ENCODE measurements at places on chromosomes 2 and 18.

DNA sequence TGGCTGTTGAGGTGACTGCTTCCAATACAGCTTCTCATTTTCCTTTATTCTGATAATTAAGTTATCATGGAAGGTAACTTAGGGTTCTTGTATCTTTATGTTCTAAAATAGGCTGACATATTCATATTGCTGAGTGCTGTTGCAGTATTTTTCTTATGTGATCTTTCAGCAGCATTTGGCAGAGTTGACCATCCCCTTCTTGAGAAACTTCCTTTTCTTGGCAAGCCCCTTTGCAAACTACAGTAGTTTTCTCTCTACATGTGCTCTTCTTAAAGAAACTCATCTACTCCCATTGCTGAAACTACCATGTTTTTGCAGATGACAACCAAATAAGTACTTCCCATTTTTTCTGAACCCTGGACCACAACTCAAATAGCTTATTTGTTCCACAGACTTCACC, 476.5 kb upstream of the TRIB2 start:
- DNase-seq, result no peak

GRCh38 chr18:3704556-3705344, 254.8 kb downstream of the TGIF1 start:
- DNase-seq, result no peak

DNA sequence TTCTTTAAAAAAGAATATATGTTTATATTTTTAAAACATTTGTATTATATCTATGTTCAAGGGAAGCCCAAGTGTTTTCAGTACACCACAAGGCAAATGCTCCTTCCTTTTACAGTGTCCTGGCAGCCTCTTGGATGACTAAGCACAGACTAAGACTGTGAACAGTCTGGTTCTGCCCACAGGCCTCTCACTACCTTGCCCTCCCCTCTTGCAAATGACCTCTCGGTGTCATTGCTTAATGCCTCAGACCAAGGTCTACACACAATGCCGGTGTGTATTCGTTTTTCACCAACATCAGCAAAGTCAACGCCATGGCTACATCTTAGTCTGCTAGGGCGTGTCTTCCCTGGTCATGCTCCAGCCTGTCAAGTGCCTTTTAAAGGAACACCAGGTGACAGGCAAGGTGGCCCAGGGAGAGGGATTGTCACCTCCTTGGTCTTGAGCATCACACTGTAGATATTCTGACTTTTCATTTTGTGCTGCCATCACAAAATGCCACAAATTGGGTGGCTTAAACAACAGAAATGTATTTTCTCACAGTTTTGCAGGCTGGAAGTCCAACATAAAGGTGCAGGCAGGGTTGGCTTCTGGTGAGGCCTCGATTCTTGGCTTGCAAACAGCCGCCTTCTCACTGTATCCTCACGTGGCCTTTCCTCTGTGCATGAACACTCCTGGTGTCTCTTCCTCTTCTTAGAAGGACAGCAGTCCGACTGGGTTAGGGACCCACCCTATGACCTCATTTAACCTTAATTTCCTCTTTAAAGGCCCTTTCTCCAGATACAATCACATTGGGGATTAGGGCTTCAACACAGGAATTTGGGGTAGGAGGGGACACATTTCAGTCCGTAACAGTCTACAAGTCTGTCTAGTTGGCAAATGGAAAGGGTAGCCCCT, 266.5 kb downstream of the KLHL29 start:
- DNase-seq, result no peak

DNA sequence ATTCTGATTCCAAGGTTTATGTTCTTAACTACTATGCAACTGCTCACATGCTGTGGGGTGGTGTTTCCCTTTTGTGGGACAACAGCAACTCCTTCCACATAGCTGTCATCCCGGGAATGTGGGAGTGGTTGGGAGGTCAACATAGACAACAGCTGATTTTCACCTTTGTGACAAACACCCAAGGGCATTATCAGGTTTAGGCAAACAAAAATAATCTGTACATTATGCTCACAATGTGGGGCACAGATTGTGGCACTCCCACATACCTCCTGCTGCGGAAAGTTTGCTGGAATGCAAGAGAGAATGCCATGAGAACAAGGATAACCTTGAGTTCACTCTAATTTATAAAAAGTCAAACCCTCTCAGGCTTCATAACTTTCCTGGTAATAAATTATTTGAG, 582.6 kb downstream of the CNTNAP5 start:
- DNase-seq, result no peak

DNA sequence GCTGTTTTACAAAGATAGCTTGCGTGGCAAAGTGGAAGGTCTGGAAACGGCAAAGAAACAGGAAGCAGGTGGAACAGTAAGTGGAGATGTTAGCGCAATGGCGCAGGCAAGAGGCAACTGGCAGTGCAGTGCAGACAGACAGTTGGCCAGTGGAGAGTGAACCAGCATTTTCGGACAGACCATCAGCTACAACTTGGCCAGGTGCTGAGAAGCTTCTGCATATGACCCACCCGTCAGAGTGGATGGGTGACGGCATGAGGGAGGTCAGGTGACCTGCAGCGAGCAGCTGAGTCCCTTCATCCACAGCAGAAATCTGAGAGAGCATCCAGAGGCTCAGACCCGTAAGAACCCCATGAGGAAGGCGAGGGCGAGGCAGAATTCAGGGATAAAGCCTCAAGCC, 33.8 kb downstream of the NPC1 start:
- DNase-seq, result no peak

DNA sequence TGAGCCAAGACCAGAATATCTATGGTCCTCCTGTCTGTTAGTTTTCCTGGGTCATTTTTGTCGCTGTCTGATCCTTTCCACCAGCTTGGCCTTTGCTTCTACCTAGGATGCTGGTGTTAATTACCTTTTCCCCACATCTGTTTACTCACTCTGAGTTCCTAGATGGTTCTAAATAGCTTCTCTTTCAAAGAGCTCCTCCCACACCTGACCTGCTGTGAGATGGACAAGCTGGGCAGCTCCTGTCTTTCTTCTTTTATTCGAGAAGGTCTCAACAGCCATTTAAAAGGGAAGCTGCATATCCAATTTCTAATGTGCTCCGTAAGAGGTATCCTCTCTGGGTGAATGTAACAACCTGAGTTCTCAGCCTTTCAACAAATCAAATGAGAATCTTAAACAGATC, 156.2 kb downstream of the HRH4 start:
- no peak for DNase-seq

GRCh38 chr2:39697454-39697853, 31.7 kb downstream of the TMEM178A start:
- no peak for DNase-seq

GRCh38 chr18:48340560-48340959, 68.6 kb downstream of the ZBTB7C start:
- no peak for DNase-seq

- no peak for DNase-seq
Observed at GRCh38 chr2:145267451-145267850, 747.5 kb upstream of the ZEB2 start.

GRCh38 chr2:222494104-222494739, 69.9 kb downstream of the SGPP2 start:
- DNase-seq, result peak; percentile 62

DNA sequence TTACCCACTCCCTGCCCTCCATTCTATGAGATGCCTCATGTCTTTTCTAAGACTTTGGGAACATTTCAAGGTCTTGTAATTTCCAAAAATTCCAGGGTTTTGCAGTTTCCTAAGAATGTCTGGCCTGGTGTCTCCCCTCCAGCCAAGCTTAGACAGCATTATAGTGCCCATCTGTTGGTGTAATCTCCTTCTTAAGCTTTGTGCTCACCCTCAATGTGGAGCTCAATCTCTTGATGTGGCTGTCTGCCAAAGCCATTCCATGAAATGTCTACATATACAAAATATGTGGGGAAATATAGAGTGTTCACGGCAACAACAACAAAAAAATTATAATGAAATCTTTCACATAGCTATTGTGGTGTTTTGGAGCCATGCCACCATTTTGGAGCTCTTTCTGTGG, 558.4 kb downstream of the PIK3C3 start:
- no peak for DNase-seq

- DNase-seq, result no peak
Observed at GRCh38 chr2:15645720-15646385, 54.2 kb downstream of the DDX1 start.

- no peak for DNase-seq
Observed at GRCh38 chr18:64380117-64380516, 231.2 kb upstream of the LINC00305 start.

DNA sequence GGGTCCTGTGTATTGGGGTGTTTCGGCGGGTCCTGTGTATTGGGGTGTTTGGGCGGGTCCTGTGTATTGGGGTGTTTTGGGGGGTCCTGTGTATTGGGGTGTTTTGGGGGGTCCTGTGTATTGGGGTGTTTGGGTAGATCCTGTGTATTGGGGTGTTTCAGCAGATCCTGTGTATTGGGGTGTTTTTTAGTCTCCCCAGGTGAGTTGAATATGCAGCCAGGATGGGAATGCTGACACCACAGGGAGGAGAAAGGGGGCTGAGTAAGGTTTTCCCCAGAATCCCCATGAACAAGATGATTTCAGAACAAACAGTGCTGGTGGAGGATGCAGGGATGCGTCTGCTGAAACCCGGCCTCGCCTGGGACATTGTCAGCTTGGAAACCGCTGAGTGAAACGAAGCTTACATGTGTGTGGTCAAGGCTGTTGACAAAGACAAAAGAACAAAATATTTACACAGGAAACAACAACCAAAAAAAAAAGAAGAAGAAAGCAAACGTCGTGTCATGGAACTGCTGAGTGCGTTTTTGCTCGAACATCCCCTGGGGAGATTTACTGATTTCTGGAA, 88.5 kb upstream of the ODC1 start:
- DNase-seq, result no peak

DNA sequence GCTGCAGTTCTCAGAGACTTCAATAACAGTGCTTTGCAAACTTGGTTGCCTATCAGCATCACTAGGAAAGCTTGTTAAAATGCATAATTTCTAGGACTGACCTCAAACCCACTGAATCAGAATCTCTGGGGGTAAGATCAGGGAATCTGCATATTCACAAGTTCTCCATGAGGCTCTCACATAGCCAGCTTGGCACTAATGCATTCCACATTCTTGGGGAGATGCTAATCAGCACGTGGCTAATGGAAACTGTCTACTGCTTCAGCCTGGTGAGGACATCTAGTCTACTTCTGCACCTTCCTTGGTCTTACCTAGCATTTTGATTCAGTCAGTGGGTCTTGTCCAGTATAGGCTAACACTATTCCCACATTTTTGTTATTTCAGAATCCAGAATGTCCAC, 56.3 kb downstream of the RBKS start:
- no peak for DNase-seq

DNA sequence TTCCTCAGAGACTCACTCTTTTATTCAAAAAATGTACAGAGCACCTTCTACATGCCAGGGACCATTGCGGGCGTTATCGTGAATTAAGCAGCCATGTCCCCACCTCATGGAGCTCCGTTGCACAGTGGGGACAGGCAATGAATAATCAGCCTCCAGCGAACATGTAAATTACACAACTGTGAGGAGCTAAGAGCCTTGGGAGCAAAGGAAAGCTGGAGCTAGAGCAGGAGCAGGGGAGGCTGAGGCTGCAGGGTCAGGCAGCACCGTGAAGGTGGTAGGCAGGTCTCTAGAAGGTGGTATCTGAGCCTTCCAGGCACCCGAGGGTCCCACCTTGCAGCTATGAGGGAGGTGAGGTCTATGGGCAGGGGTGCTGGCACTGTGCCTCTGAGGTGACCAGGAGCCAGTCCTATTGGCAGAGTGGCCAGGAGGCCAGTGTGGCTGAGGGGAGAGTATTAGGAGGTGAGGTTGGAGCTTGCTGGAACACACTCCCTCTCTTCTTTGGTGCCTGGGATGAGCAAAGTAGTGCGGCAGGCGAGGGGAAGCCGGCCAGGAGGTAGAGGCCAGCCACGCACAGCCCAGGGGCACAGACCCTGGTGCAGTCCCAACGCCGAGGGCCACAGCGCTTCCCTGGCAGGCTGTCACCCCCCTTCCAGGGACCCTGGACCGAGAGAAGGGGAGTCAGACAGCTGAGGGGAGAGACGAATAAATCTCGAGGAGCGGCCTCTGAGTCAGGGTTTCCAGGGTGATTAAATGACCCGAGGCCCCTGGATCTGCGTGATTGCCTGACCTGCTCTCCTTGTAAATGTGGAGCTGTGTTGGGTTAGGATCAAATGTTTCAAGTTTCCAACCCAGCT, 167.3 kb downstream of the SEPTIN10 start:
- DNase-seq, result no peak

GRCh38 chr2:151189125-151189524, 72.5 kb downstream of the RBM43 start:
- DNase-seq, result no peak

DNA sequence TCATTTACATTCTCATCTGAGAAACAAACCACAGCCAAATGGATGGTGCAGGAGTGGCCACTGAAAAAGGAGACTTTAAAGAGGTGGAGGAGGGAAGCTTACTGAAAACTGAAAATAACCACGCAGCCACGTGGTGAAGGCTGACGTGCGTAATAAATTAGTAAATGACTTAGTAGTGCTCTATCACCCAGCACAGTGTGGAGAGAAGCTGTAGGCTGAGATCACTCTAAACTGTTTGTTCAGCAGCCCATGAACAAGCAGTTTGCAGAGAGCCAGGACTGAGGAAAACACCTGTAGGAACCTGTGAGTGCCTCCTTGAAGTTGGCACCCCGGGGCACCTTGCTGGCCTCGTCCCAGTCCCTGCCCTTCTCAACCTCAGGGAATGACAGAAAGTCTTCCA, 193.0 kb downstream of the TXNL1 start:
- DNase-seq, result no peak

- no peak for DNase-seq
Observed at GRCh38 chr2:33033606-33034081, 86.9 kb downstream of the LTBP1 start.

- peak; percentile 5 for DNase-seq
Observed at GRCh38 chr2:4909346-4910009, 782.7 kb upstream of the SOX11 start.

GRCh38 chr18:3260995-3261372, 949 bp upstream of the MYL12B start:
- no peak for DNase-seq

DNA sequence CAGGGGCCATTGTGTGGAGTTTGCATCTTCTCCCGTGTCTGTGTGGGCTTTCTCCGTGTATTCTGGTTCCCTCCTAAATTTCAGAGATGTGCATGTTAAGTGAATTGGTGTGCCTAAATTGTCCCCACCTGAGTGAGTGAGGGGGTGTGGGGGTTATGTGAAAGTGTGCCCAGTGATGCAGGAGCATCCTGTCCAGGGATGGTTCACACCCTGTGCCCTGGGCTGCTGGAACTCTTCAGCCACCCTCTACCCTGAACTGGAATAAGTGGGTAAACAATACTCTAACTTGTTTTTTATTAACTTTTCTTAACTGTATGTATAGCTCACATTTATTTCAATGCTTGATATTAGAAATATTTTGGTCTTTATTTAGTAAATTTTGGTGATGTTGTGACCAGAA, 56.0 kb downstream of the UBE2E3 start:
- no peak for DNase-seq
